ENCODE measurements at places on chromosomes 7 and 10.
A peak's percentile ranks its signal among the peaks of the same experiment; 100 is the strongest.

- H3K4me1 ChIP-seq = peaks cover 33% of the 10 kb centered on the region
- peak within 1 kb of the TSS; percentile 95 for H3K27ac ChIP-seq
- DNase-seq = peak; percentile 59
These were observed at the start of gene KIAA1549 for GRCh38 chr7:138981332-138982203. Gene KIAA1549 (minus strand): TSS chr7:138981389. CDS start chr7:138981269, 120 bp downstream.

- H3K4me3 ChIP-seq = no peak overlapping the region
- DNase-seq = no peak
These were observed 149.9 kb downstream of the CPED1 start for GRCh38 chr7:121138262-121138933.

- no peak for DNase-seq
- H3K27ac ChIP-seq = no peak overlapping the region
These were observed 30.0 kb upstream of the SEM1 start for GRCh38 chr7:96739609-96740008.

- peaks cover 53% of the 10 kb centered on the region for H3K27me3 ChIP-seq
- no peak for DNase-seq
- H3K36me3 ChIP-seq = no peaks in the 10 kb centered on the region
- no peaks in the 10 kb centered on the region for H3K4me1 ChIP-seq
- H3K4me3 ChIP-seq = no peak overlapping the region
These were observed 42.5 kb downstream of the MYO1G start for GRCh38 chr7:44936322-44936721.

GRCh38 chr7:54846273-54846672 is 87.3 kb upstream of the SEC61G start:
- H3K27ac ChIP-seq = no peak overlapping the region
- H3K36me3 ChIP-seq = no peaks in the 10 kb centered on the region
- H3K4me3 ChIP-seq = no peak overlapping the region
- H3K4me1 ChIP-seq = no peaks in the 10 kb centered on the region

- no peak overlapping the region for H3K4me3 ChIP-seq
- no peaks in the 10 kb centered on the region for H3K36me3 ChIP-seq
- H3K4me1 ChIP-seq = peaks cover 2% of the 10 kb centered on the region
These were observed 57.3 kb upstream of the DPYSL4 start for GRCh38 chr10:132129431-132129830.

DNA sequence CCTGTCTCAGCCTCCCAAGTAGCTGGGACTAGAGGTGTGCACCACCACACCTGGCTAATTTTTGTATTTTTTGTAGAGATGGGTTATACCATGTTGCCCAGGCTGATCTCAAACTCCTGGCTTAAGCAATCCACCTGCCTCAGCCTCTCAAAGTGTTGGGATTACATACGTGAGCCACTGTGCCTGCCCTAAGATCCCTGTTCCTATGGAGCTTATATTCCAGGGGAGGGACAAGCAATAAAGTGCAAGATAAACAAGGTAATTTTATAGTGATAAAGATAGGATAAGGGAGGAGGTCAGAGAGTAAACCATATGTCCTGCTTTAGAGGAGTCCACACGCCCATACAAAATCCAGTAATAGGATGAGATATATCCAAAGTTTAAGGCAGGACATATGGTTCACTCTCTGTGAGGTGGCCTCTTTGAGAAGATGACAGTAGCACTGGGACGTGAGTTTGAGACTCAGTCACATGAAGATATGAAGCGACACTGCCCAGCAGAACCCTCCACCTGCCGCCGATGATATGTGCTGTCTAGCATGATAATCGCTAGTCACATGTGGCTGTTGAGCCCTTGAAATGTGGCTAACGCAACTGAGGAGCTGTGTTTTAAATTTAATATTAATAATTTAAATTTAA is 113.5 kb upstream of the PDCD4 start:
- DNase-seq = no peak
- no peaks in the 10 kb centered on the region for H3K27me3 ChIP-seq
- H3K36me3 ChIP-seq = peaks cover 6% of the 10 kb centered on the region
- no peak overlapping the region for H3K4me3 ChIP-seq
- H3K4me1 ChIP-seq = peaks cover 3% of the 10 kb centered on the region

DNA sequence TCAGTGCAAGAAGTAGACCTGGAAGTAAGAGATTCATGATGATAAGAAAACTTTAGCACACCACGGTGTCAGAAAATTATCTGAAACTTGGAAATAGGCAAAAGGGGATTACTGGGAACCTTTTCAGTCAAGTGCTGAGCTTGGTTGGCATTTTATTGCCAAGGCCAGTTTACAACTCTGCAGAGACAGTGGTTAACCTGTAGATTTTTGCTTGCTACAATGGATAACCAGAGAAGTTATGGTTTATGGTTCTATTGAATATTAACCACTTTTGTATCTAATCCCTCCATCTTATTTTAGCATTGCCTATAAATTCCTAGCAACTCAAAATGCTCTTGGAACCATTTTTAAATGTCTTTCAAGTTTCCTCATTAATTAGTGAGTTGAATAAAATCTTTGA is 13.3 kb upstream of the GRM8 start:
- no peak for DNase-seq
- no peaks in the 10 kb centered on the region for H3K36me3 ChIP-seq
- H3K4me1 ChIP-seq = no peaks in the 10 kb centered on the region
- H3K4me3 ChIP-seq = no peak overlapping the region
- H3K27ac ChIP-seq = no peak overlapping the region
- H3K27me3 ChIP-seq = peaks cover 87% of the 10 kb centered on the region

GRCh38 chr7:20447021-20447650 is 116.4 kb downstream of the ITGB8 start:
- H3K27ac ChIP-seq = no peak overlapping the region
- H3K36me3 ChIP-seq = no peaks in the 10 kb centered on the region
- H3K27me3 ChIP-seq = peaks cover 2% of the 10 kb centered on the region
- no peak overlapping the region for H3K4me3 ChIP-seq
- peaks cover 10% of the 10 kb centered on the region for H3K4me1 ChIP-seq

- no peak overlapping the region for H3K27ac ChIP-seq
- DNase-seq = peak; percentile 35
- H3K4me1 ChIP-seq = no peaks in the 10 kb centered on the region
- no peaks in the 10 kb centered on the region for H3K27me3 ChIP-seq
- peaks cover 14% of the 10 kb centered on the region for H3K36me3 ChIP-seq
These were observed 5.9 kb downstream of the SCART1 start for GRCh38 chr10:133459454-133460207.

GRCh38 chr10:18155321-18155720 is 15.1 kb downstream of the CACNB2 start:
- peaks cover 2% of the 10 kb centered on the region for H3K36me3 ChIP-seq
- no peak for DNase-seq
- no peak overlapping the region for H3K27ac ChIP-seq
- no peaks in the 10 kb centered on the region for H3K27me3 ChIP-seq

DNA sequence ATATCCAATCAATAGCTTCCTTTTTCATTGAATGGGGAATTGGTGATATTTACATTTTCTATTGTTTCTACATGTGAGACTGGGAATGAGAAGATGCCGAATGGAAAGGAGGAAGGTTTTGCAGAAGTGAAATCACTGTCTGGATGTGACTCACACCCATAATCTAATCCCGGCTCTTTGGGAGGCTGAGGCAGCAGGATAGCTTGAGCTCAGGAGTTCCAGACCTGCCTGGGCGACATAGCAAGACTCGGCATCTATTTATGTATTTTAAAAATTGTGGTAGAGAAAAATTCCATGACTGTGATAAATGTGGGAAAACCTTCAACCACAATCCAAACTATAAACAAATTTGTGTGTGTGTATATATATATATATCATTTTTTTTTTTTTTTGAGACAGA is 10.9 kb upstream of the FIS1 start:
- no peak overlapping the region for H3K4me3 ChIP-seq
- no peak overlapping the region for H3K27ac ChIP-seq
- DNase-seq = no peak

GRCh38 chr7:158856883-158857668 is 718 bp downstream of the DYNC2I1 start:
- H3K4me1 ChIP-seq = peaks cover 27% of the 10 kb centered on the region
- peak overlapping the region; percentile 99 for H3K4me3 ChIP-seq
- H3K27me3 ChIP-seq = no peaks in the 10 kb centered on the region
- no peak for DNase-seq
- H3K36me3 ChIP-seq = no peaks in the 10 kb centered on the region

DNA sequence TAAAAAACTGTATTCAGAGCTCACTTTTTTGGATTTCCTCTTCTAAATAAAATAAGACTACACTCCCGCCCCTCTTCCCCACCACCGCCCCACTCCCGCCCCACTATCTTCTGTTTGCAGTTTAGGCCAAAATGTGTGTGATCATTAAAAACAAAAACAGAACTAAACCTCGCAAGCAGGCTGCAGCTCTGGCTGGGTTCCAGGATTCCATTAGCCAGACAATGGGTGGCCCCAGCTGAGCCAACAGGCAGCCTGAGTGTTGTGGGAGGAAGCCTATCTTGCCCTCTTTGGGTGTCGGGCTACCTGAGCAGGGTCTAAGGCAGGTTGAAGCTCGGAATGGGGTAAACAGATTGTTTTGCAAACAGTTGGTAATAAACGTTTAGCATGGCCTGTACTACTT is 41.7 kb downstream of the ARL4A start:
- H3K4me3 ChIP-seq = no peak overlapping the region
- H3K27me3 ChIP-seq = no peaks in the 10 kb centered on the region
- H3K27ac ChIP-seq = peak overlapping the region; percentile 19
- H3K36me3 ChIP-seq = no peaks in the 10 kb centered on the region

DNA sequence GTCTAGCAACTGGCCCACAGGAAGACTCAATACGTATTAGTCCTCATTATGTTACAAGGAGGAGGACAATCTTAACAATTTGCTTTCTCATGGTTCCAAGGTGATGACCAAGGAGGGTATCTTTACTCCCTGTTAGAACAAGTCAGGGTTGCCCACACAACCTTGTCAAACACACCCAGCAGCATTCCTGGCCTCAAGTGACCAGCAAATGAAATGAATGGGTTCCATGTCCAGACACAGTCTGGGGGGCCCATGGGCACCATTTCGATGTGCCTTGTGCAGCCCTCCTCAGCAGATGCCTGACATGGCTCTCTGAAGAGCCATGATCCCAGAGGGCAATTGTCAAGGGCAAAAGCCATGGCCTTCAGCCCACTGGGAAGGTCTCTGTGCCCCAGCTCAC is 40.8 kb downstream of the ANXA8 start:
- no peak overlapping the region for H3K4me3 ChIP-seq
- H3K36me3 ChIP-seq = no peaks in the 10 kb centered on the region
- DNase-seq = no peak
- no peaks in the 10 kb centered on the region for H3K4me1 ChIP-seq
- peaks cover 4% of the 10 kb centered on the region for H3K27me3 ChIP-seq

DNA sequence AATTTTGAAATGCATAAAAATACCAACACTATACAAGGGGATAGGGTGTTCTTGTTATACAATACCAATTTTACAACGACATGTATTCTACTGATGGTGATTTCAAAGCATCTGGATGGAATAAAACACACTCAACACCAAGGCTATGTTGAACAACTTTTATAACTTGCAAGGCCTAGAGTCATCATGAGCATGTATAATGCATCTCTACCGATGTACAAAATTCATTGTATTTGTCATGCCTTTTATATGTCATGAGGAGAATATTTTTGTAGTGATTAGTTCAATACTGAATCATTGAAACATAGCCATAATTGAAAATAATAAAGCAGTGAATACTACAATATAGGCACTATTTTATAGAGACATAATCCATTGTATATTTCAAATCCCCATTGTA is 160.2 kb downstream of the ETV1 start:
- no peak for DNase-seq
- H3K36me3 ChIP-seq = no peaks in the 10 kb centered on the region
- H3K4me1 ChIP-seq = peaks cover 12% of the 10 kb centered on the region
- H3K27me3 ChIP-seq = no peaks in the 10 kb centered on the region
- H3K4me3 ChIP-seq = no peak overlapping the region
- no peak overlapping the region for H3K27ac ChIP-seq

DNA sequence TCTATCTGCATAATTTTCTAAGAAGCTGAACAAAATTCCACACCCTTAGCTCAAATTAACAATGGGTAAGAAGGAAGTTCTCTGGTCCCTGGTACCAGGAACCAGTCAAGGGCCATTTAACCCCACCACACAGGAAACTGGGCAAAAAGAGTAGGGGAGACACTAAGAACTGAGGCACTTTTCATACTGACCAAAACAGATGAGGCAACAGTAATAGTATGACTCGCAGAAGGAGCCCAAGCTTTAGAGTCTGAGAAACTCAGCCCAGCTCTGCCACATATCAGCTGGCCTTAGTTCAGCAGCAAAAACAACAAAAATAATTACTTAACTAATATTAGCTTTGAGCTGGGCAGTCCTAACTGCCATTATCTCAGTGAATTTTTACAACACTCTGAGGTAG is 221.2 kb downstream of the FAM107B start:
- H3K4me1 ChIP-seq = peaks cover 41% of the 10 kb centered on the region
- no peak overlapping the region for H3K4me3 ChIP-seq
- no peaks in the 10 kb centered on the region for H3K36me3 ChIP-seq
- no peaks in the 10 kb centered on the region for H3K27me3 ChIP-seq
- H3K27ac ChIP-seq = no peak overlapping the region

DNA sequence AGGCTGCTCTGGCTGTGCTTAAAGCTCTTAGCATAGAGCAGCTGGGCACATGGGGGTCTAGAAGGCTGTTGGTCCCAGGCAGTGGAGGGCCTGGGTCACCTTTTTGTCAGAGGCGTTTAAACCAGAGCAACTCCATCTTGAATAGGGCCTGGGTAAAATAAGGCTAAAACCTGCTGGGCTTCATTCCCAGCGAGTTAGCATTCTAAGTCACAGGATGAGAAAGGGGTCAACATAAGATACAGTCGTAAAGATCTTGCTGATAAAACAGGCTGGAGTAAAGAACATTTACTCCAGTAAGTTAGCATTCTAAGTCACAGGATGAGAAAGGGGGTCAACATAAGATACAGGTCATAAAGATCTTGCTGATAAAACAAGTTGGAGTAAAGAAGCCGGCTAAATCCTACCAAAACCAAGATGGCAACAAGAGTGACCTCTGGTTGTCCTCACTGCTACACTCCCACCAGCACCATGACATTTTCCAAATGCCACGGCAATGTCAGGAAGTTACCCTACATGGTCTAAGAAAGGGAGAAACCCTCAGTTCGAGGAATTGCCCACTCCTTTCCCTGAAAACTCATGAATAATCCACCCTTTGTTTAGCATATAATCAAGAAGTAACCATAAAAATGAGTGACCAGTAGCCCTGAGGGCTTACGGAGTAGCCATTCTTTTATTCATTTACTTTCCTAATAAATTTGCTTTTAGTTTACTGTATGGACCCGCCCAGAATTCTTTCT is 96.8 kb upstream of the PCBD1 start:
- H3K36me3 ChIP-seq = no peaks in the 10 kb centered on the region
- no peak overlapping the region for H3K4me3 ChIP-seq
- H3K4me1 ChIP-seq = peaks cover 21% of the 10 kb centered on the region
- no peak for DNase-seq
- peaks cover 6% of the 10 kb centered on the region for H3K27me3 ChIP-seq
- no peak overlapping the region for H3K27ac ChIP-seq

- H3K36me3 ChIP-seq = no peaks in the 10 kb centered on the region
- no peaks in the 10 kb centered on the region for H3K27me3 ChIP-seq
- peak overlapping the region; percentile 93 for H3K27ac ChIP-seq
- H3K4me3 ChIP-seq = peak overlapping the region; percentile 92
These were observed 1.3 kb upstream of the CDK14 start for GRCh38 chr7:90594751-90595317.

- H3K4me3 ChIP-seq = no peak overlapping the region
- peaks cover 19% of the 10 kb centered on the region for H3K4me1 ChIP-seq
- H3K36me3 ChIP-seq = no peaks in the 10 kb centered on the region
- no peak for DNase-seq
These were observed 65.0 kb downstream of the DNAJC12 start for GRCh38 chr10:67772894-67773511.
